ENCODE measurements at places on chromosomes 7 and 10.

- DNase-seq: no peak
These were observed 219.8 kb upstream of the SMIM30 start for GRCh38 chr7:113338071-113338696.

DNA sequence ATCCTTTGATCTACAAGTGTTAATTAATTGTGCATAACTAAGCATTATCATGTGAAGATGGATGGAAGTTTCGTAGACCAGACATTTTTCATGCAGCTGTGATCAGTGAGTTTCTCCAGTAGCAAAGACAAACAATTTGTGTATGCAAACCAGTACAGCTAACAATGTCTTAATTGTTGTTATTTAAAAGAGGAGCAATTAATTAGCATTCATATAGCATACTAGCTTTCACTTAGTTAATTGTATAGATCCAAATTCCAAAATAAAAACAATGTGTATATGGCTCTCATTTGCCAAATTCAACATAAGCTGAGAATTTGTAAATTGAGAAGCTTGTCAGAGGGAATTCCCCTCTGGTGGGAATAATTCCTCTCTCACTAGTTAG, 22.6 kb upstream of the PRKCQ start:
- DNase-seq: no peak

DNA sequence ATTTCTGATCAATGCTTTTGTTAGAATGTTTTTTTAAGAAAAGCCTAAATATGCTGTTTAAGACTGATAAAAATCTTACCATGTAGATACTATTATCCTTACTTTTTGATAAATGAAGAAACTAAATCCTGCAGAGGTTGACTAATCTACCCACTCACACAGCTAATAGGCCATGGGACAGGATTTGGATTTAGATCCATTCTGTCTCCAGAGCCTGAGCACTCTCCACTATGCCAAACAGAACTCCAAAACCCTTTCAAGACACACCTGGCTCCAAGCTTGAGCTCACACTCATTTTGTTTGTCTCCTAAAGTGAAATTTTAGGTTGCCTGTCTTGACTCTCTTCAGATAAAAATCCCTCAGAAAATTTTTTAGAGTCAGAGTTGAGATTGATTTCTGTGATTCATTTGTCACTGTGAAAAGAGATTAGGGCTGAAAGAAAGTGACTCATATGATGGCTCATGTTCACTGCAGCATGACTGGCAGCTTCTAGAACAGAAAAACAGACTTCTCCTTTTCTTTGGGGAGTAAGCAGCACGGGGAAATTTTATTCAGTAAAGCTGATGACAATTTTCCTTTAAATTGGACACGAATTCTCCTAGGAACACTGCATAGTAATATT, 132.3 kb upstream of the POT1 start:
- DNase-seq: peak; percentile 52

DNA sequence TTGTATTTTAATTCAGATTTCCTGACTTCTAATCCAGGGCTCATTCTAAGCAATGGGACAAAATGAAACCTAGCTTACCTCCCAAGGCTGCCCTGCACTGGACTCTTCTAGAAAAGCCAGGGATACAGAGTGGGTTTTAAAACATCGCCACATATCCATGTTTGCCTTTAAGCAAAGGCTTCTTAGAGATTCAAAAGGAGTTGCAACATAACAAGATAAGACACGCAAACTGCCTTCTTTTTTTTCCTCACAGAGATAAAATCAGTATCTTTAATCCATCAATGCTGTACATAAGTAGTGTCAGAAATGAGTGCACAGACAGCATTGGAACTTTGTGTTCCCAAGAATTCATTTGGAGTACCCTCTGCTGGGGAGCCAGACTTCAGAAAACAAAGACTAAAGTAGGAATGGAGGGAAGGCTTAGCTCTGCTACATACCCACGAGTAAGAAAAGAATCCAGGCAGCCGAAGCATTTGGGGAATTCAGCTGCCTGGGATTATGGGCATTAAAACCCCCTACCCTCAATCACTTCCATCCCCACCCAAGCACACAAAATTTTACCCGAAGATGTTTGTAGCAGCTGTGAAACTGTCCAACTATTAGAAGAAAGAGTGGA, 427.8 kb downstream of the ARL4A start:
- no peak for DNase-seq

DNA sequence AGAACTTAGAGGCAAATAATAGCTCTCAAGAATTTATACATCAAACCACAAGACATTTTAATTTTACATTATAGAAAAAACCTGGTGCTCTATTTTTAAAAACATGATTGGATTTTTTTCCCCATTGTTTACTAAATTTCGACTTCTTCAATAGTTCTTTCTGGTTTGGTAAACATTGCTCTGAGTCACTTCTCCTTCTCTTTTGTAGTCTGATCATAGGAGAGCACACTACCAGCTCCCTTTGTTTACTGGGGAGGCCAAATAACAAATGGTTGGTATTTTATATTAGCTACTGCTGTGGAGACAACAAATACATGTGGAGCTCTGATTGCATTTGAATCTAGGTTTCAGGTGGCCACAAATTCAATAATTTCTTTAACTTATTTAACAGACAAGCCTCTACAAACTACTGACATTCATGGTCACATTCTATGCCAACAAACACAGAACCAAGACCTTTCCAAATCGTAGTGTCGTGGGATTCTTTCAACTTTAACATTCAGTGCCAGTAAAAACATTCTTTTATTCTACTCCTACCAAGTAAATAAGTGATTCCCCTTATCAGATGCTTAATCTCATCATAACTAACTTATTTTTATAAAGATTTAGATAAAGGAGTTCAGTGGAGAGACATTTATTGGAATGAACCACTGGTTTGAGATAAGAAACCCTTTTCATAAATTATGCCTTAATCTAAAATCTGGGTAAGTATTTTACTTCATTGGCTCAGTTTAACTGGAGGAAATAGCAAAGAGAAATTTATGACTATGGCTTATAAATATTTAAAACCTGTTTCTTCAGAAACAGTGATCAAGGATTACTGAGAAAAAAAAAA, 17.7 kb upstream of the FXYD4 start:
- no peak for DNase-seq

- peak; percentile 19 for DNase-seq
These were observed 167.7 kb upstream of the ADO start for GRCh38 chr10:62636825-62637248.

GRCh38 chr10:98509745-98510144, 63.0 kb upstream of the HPS1 start:
- DNase-seq: no peak

DNA sequence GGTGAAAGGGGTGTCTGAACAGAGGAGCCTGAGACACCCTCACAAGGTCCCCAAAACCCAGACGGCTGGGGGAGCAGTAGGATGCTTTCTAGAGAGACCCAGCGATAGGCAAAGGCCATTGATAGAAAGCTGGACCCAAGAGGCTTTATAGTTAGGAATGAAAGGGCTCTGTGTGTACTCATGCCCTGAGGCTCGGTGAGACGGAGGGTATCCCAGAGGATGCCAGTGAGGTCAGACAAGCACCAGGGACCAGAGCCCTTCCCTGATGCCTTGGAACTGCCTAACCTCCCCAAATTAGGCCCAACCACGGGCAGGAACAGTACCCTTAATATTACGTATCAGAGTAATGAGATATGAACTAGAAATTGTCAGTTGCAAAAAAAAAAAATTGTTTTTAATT, 48.6 kb upstream of the RTKN2 start:
- DNase-seq: no peak

GRCh38 chr10:1216574-1217236, 160.5 kb downstream of the WDR37 start:
- DNase-seq: no peak

DNA sequence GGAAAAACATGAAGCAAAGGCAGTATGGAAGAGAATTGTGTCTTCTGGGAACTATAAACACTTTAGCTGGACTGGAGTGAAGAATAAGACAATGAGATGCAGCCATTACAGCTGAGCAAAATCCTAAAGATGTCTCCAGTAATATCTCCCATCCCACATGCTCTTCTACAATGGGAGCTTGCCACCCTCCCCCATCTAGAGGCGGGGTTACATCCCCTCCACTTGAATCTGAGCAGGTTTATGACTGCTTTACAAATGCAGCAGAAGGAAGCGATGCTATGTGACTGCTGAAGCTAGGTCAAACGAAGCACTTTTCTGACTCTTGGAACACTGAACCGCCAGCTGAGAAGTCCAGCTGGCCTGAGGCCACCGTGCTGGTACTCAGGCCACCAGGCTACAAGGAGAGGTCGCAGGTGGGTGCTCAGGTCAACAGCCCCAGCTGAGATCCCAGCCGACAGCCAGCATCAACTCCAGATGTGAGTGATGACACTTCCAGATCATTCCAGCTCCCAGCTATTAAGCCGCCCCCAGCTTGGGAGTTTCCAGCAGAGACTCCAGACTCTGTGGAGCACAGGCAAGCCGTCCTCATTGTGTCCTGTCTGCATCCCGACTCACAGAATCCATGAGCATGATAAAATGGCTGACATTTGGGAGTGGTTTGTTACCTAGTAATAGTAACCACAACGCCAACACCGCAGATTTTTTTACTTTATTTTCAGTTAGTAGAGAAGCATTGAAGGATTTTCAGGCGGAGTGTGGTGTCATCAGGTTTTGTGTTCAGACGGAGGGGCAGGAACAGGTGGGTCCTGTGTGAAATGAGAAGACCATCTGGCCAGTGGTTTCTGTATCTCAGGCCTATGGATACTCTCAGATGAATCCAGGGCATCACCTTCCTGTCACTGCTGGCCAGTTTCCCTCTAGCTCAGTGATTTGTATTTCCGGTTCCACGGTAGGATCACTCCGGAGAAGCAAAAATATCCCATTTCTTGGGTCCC, 89.3 kb downstream of the NPY start:
- no peak for DNase-seq

DNA sequence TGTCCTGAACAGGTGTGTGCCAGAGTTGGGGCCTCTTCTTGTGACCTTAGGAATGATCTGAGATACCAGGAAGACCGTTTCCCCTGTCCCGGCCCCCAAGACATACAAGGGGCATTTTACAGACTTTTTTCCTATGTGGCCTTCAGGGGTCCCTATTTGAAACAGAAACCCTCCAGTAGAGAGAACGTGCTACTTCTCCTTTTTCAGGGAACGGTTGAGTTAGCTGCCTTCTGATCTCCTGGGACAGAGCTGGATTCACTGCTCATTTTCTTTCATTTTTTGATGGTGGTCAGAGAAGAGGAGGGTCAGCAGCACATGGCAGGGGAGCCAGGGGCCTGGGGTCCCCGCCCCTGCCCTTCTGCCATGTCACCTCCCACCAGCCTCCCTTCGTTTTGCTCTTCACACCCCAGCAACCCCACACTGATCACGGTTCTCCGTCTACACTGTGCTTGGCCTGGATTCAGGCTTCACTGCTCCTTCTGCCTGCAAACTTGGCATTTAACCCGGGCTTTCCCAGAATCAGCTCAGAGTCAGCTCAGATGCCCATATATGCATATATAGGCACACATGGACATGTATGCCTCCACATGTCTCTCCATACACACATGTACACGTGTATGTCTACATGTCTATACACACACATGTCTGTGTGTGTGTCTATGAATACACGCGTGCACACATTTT, 138.1 kb upstream of the BTBD16 start:
- DNase-seq: no peak

DNA sequence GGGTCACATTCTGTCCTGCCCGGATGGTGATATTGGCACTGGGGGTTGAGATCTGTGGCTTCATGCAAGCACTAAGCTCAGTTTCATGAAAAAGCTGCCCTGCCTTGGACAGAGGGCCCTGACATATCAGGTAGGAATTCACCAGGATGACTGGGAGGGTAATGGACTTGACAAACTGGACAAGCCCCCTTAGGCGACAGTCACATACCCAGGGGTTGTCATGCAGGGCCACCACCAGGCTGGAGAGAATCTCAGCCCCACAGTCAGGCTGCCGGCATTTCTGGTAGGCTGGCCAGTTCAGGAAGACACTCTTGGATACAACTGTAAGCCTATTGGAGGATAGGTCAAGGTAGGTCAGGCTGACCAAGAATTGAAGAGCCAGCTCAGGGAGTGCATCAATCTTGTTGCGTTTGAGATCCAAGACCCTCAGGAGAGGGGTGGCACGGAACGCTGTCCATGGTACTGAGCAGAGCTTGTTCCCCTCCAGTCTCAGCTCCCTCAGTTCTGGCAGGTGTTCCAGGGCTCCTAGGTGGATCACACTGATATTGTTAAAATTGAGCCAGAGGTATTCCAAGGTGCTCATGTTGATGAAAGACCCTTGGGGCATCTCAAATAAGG, 824 bp downstream of the LRIT2 start:
- no peak for DNase-seq

DNA sequence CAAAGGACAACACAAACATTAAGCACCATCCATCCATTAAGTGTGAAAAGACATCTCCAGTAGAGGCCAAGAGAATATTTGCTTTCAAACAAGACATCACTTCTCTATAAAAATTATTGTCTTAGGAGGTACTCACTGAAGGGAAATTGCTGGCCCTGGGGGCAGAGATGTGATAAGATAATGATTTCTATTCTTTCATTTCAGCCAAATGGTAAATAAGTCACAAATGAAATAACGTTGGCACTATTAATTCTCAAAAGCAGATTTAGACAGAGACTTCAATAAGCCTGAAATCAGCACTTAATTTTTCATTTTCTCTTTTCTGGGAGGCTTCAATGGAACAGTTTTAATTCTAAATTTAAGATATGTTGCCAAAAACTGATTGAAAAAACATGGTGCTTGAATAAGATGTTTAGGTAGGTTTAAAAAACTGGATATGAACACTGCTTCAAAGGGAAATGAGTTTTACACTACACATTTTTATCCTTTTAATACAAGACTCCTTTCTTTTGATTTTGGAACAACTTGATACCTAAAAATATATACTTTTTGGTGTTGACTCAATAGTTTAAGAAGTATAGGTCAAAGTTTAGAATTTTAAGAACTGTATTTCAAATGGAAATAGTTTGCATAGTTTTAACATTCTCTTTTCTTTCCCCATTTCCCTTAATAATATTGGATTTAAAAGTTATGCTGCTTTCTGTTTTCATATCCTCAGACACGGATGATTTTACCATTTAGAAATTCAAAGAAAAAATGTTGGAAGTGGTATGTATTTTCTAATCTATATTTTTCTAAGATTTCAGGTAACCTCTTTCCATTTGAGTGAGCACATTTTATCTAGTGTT, 204.0 kb downstream of the AHR start:
- no peak for DNase-seq

Measured in ELR (cell line).